NCI-H1694 treated with DMSO at 0.1 percent for 48 hours (cell line): ENCODE measurements at places on chromosomes 16 and 17.

- no peak for DNase-seq
Observed at GRCh38 chr17:596763-597644, 117.6 kb downstream of the VPS53 start.

DNA sequence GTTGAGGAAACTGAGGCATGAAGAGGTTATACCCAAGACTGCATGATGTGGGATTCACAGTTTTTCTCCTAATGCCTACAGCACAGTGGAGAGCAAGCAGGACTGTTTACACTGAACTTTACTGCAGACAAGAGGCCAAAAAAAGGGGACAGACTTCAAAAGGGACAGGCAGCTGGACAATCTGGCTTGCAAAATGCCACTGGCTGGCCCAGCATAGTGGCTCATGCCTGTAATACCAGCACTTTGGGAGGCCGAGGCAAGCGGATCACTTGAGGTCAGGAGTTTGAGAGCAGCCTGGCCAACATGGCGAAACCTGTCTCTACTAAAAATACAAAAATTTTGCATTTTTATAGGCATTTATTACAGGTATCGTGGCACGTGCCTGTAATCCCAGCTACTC, 2.0 kb upstream of the MGAT5B start:
- DNase-seq, result no peak

GRCh38 chr17:2085648-2085949, 30.7 kb downstream of the HIC1 start:
- DNase-seq, result no peak

- DNase-seq, result no peak
Observed at GRCh38 chr16:80664786-80665185, 124.0 kb downstream of the DYNLRB2 start.

DNA sequence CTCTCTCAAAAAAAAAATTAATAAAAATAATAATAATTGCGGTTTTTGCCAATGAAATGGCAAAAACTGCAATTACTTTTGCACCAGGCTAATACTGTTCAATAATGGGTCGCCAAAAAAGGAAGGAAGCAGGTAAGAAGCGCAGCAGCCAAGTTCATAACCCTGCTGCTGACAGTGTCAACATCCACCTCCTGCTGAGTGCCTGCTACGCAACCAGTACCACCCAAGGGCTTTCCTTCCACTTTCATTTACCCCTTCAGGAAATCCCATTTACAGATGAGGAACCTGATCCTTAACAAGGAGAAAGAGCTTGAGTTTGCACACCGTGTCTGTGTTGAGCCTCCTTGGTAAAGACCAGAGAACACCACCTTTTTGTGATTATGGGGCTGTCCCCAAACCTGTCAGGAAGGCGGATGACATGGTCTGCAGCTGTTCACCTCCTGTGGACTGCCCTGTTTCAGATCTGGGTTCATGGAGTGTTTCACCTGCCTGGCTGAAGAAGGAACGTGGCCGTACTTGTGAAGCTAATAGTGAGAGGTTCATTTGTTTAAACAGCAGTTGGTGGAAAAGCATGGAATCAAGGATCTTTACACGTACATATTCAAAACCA, 378.0 kb downstream of the SLC39A11 start:
- DNase-seq, result no peak

DNA sequence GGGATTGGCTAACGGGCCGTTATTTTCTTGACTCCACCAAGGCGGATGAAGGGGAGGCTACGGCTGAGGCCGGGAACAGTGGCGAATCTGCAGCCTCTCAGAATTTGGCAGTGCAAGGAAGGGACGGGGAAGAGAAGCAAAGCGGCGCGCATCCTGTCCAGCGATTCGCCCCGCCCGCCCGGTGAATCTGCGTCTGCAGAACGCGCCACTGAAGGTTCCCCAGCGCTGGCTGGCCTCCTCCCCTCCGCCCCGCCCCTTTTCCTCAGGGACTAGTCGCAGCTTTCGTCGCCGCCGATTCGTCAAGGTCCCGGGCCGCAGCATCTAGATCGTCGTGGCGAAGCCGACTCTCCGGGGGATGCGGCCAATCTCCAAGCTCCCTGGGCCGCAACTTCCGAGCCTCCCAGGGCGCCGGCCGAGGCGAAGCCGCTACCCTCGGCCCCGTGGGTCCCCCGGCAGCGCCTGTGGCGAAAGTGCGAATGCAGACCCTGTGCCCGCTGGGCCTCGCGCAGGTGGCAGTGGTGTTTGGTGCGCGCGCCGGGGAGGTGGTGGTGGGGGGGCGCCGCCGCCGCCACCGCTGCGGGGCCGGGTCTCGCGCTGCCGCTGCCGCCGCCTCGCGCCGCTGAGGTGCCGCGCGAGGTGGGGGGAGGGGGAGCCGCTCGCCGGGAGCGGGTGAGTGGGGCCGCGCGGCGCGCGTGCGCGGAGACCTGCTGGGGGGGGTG, at the start of gene SETD1A:
Gene SETD1A (plus strand): TSS at position 299 of the 719 bp plus-strand sequence. CDS start 978 bp downstream, outside the sequence.
- DNase-seq, result peak; percentile 75

GRCh38 chr16:50235581-50235980, 30.8 kb upstream of the ADCY7 start:
- no peak for DNase-seq

- DNase-seq, result no peak
Observed at GRCh38 chr16:51577621-51578303, 426.7 kb upstream of the SALL1 start.

DNA sequence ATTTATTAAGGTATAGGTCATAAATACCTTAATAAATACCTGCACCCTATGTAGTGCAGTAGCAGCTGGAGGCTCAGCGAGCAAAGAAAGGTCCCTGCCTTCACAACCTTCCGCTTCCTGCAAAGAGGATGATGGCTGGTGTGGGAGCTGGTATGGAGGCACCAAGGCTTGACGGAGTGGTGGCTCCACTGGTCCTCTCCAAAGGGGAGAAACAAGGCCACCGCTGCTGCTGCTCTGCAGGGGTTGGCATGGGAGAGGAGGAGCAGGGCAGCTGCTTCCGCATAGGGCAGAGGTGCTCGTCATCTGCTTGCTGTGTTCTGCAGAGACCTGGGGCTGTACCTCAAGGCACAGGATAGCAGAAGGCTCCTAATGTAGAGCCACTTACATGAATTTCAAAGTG, 52.8 kb downstream of the NDEL1 start:
- DNase-seq, result no peak

- DNase-seq, result no peak
Observed at GRCh38 chr17:76805319-76805718, 62.9 kb upstream of the MGAT5B start.

DNA sequence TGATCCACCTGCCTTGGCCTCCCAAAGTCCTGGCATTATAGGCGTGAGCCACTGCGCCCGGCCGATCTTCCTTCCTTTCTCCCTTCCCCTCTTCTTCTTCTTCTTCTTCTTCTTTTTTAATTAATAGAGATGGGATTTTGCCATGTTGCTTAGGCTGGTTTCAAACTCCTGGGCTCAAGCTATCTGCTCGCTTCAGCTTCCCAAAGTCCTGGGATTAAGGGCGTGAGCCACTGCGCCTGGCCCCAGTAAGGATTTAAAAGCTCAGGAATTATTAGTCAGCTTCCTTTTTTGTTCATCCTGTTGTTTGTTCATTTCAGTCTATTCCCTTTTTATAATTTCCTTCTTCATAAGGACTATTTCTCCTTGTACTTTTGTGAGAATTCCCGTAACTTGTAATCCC, 32.7 kb upstream of the LRRC37A start:
- DNase-seq, result no peak

DNA sequence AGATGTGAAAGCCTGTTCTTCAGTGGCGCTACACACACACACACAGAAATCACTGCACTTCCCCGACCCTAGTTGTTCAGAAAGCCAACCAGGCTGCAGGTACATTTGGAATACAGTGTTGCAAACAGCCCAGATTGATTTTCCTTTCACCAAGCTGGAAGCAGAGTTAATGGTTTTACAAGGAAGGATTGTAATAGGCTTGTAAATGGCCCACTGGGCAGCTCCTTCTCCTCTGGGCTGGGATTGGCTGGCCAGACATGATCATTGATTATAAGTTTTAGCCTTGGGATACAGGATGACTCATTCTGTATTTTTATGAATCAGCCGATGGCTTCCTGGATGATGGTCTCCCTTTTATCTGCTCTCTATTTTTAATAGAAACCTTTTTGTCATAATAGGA, 2.5 kb downstream of the VAT1L start:
- no peak for DNase-seq

DNA sequence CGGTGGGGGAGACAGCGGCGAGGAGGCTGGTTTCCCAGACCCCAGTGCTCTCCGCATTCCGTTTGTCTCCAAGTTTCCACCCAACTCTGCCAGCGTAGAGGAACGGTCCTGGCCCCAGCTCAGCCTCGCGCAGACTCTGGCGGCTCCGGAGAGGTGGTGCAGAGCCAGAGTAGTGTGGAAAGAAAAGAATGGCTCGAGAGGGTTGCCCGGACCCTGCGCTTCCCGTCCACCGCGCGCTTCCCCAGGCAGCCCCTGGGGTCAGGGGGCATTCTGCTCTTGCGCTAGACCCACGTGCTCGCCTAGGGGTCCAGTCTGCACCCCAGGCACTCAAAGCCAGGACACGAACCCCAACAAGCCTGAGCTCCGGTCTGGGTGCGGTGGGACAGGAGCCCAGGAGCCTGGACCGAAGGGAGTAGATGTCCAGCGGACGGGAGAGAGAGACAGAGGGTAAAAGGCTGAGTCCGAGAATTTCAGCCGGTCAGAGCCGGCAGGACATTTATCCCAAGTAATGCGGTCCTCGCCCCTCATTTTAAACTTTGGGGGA, 3.8 kb downstream of the PMP22 start:
- no peak for DNase-seq

GRCh38 chr16:89237733-89238132, 20.2 kb downstream of the ZNF778 start:
- DNase-seq, result no peak

- no peak for DNase-seq
Observed at GRCh38 chr17:47724705-47725104, 8.3 kb upstream of the TBX21 start.

- DNase-seq, result no peak
Observed at GRCh38 chr17:54666559-54666958, 234.1 kb upstream of the TOM1L1 start.

GRCh38 chr16:48280546-48280945, 33.2 kb upstream of the ABCC11 start:
- no peak for DNase-seq

DNA sequence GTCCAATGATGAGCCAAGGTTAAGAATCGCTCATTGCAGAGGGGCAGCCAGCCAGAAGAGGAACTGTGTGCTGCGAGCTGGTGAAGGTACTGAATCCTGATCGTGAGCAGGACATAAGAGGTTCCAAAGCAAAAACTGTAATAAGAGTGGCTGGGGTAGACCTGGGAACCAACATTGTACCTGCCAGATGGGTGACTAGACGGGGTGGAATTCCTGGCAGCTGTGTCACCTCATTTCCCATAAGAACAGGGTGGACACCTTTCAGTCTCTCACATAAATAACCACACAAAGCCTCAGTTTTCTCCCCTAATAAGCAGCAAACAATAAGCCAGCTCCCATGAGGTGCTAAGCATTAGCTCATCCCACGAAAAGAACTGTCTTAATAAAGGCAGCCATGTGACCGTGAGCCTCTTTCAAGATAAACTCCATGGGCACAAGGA, 290.3 kb downstream of the SOX9 start:
- no peak for DNase-seq

DNA sequence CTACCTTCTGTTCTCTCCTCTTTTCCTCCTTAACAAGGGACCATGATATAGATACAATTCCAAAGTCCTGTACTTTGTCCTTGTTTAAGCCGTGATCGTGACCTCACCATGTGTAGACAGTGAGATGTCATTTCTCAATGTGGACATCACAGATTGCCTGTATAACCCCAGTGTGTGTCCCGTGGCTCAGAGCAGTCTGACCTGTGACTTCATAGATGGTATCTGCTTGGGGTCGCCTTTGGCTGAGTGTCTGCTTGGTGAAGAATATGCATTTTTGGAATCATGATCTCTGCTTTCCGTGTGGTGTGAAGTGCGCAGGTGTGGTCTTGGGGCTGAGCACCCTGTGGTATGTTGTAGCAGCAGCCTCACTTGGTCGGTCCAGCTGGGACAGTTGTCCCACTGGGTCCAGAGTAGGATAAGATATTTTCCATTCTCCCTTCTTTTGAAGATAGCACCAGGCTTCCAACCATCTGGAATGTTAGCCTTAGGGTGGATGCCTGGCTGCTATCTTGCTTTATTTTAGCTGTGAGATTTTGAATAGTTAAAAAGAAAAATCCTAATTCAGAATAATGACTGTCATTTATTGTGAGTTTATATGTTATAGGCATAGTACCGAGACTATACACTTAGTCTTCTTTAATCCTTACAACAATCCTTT, 13.4 kb downstream of the MSI2 start:
- DNase-seq, result no peak

GRCh38 chr17:33809748-33810147, 445.3 kb upstream of the CCL2 start:
- no peak for DNase-seq

GRCh38 chr17:35079547-35080423, 16.3 kb upstream of the RFFL start:
- no peak for DNase-seq

DNA sequence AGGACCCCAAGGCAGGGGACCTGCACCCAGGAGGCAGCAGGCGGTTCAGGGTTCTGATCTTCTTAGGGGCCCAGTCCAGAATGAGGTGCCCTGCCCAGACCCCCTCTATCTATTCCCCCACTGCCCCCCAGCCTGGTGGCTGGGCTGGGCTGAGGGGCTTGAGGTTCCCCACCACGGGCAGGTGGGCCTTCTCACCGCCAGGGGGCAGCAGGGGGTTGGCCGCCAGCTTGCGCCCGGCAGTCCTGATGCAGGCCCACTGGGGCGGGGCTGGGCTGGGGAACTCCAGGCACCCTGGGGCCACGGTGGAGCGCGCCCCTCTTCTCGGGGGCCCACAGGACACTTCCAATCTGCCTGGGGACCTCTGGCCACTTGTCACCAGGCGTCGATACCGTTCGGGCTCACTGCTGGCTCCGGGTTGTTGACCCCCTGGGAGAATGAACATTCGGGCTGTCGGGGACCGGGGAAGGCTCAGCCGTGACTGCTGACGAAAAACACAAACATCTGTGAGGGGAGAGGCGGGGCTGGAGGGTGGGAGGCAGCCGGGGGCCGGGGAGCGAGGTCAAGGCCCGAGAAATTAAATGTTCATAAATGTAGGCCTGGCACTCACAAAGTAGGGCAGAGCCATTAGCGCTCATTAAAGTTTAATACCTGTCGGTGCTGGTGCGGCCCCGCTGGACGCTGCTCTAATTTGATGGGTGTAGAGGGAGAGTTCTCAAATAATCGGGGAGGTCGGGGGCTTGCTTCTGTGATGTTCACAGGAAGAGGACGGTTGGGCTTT, 219.3 kb upstream of the GSE1 start:
- DNase-seq, result peak; percentile 84

- no peak for DNase-seq
Observed at GRCh38 chr17:68384471-68384870, 72.8 kb downstream of the WIPI1 start.

- DNase-seq, result no peak
Observed at GRCh38 chr16:21626659-21627277, 25.6 kb downstream of the IGSF6 start.
